Cardiac muscle cell (in vitro differentiated cells and primary cell): ENCODE measurements at places on chromosomes 4 and X. TPM values are rescaled to one million over a fixed set of nuclear protein-coding genes. Genes with fewer than 3 reads are reported as not detected.

The ACE2 gene
- total RNA-seq, result 0.74 and 1.4 TPM in 2 replicates

GRCh38 chr4:15011166-15011565, 8.9 kb downstream of the CPEB2 start:
- DNase-seq, result no peak

DNA sequence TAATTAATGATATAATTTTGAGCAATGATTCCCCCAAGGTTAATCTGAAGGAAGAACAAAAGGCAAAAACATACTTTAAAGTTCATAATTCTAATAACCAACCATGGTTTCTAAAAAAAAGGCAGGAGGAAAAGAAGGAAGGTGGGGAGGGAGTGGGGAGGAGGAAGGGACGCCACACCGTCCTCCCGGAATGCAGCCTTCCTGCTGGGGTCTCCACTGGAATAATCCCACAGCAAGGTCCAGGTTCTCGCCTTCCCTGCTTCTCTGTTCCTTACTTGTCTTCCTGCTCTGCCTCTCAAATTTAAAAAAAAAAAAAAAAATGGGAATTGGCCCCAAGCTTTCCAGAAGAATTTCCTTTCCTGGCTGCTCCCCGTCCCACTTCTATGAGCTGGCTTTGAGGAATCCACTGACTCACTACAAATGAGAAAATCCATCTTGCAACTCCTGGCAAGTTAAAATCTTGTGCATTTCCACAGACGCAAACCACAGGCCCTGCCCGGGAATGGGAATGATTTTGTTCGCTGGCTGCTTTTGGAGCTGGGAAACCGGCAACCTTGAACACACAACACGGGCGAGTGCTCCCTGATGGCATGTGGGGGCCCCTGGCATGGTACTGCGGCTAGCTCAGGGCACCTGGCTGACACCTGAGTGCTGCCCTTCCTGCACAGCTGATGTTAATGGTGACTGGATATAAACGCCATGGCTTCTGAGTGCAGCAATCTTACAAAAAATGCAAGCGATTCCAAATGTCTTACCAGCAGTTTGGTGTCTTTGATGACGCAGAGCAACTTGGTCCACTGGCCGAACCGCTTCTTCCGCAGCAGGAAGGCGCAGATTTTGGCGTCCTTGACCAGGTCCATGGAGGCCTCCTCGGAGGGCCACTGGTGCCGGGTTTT, 97.0 kb downstream of the AFAP1 start:
- DNase-seq, result peak; percentile 99

The KCTD8 gene
- total RNA-seq, result 0.56 and 3.0 TPM in 2 replicates

DNA sequence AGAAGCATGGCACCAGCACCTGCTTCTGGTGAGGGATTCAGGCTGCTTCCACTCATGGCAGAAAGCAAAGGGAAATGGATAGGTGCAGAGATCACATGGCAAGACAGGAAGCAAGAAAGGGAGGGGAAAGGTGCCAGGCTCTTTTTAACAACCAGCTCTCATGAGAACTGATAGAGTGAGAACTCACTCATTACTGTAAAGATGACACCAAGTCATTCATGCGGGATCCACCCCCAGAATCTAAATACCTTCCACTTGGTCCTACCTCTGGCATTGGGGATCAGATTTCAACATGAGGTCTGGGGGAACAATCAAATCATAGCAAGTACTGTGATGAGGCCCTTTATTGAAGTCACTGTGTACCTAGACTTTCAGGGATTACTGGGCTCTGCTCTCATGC, 72.0 kb upstream of the PRDM5 start:
- no peak for DNase-seq
